AG09309 (cell line): ENCODE measurements at places on chromosomes 2 and 18.

- no peak for DNase-seq
Measured at GRCh38 chr2:145114726-145115125, 594.8 kb upstream of the ZEB2 start.

DNA sequence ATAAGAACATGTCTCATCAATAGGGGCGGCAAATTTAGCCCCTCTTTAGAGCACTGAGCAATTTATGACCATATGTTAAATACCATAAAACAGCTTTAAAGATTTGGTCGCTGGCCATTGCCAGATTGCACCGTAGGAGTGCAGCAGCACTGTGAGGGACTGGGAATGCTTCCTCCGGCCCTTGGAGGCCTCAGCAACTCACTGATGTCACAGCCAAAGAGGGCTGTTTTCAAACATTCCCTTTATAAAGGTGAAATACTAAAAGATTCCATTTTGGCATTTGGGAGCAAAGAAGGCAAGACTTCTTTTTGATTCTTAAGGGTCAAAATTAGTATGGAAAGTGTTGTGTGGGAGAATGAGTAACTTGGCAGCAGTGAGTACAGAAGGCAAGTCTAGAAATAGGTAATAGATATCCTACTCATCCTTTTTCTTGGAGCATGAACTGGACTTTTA lies 63.7 kb downstream of the BABAM2 start:
- no peak for DNase-seq

DNA sequence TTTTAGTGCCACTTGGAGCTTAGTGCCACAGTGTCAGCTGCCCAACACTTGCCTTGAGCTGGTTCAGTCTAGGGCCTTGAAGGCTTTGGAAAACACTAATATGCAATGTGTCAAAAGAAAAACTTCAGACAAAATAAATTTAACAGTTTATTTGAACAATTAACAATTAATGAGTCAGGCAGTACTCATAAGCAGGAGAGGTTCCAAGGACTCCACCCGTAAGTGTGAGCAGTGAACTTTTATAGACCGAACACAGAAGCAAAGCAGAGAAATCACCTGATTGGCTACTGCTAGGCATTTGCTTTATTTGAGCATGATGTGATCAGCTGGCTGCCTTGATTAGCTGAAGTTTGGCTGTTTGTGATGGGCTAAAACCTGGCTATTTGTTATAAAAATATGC lies 49.5 kb upstream of the TBC1D8 start:
- DNase-seq, result no peak

GRCh38 chr2:28268386-28268785 lies 124.3 kb upstream of the FOSL2 start:
- no peak for DNase-seq

GRCh38 chr2:96157649-96158553 lies 12.7 kb upstream of the DUSP2 start:
- DNase-seq, result no peak

GRCh38 chr2:159208438-159208837 lies 78.1 kb downstream of the WDSUB1 start:
- DNase-seq, result no peak

DNA sequence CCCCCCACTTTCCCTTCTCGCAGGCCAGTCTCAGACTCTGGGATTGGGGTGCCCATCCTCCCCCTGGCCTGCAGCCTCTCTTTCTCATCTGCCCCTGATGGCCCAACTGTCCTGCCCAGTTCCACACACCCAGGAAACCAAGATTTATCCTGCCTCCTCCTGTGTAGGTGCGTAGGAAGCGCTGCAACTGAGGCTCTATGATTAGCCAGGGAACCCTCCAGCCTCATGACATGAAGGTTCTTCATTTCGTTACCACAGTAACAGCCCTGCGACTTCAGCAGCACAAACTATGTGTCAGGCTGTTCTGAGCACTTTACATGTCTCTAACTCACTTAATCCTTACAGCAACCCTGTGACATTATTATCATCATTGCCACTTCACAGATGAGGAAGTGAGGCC lies 305.9 kb downstream of the CELF4 start:
- DNase-seq, result no peak

DNA sequence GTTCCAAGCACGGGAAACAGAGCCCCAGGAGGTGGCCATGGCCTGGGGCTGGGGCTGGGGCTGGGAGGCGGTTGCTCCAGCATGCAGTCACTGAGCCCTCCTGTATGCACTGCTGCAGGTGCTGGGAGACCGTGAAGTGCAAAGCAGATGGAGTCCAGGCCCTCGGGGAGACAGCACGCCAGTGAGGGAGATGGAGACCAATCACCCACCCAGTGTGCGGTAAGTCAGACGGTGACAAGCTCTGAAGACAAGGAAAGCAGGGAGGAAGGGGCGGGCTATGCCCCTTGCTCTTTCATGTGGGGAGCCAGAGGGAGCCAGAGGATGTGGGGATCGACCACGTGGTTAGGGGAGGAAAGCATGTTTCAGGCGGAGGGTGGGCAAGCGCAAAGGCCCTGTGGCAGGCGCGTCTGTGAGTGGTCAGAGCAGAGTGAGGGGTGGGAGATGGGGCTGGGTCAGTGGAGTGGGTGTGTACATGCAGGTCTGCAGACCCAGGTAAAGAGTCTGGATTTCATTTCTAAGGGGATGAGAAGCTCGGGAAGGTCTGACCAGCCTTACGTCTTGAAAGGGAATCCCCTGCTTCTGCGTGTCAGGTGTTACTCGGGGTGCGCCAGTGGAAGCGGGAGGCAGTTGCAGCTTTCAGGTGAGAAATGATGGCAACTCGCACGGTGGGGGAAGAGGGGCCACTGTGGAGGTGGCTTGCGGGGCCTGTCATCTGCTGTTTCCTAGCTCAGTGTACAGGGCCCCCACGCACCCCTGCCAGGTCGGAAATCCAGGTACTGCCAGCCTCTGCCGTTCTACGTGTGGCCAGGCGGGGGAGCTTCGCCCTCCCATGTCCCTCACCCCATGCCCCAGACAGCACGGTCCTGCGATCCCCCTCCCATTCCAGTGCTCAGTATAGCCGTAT lies 19.4 kb downstream of the RRM2 start:
- no peak for DNase-seq

DNA sequence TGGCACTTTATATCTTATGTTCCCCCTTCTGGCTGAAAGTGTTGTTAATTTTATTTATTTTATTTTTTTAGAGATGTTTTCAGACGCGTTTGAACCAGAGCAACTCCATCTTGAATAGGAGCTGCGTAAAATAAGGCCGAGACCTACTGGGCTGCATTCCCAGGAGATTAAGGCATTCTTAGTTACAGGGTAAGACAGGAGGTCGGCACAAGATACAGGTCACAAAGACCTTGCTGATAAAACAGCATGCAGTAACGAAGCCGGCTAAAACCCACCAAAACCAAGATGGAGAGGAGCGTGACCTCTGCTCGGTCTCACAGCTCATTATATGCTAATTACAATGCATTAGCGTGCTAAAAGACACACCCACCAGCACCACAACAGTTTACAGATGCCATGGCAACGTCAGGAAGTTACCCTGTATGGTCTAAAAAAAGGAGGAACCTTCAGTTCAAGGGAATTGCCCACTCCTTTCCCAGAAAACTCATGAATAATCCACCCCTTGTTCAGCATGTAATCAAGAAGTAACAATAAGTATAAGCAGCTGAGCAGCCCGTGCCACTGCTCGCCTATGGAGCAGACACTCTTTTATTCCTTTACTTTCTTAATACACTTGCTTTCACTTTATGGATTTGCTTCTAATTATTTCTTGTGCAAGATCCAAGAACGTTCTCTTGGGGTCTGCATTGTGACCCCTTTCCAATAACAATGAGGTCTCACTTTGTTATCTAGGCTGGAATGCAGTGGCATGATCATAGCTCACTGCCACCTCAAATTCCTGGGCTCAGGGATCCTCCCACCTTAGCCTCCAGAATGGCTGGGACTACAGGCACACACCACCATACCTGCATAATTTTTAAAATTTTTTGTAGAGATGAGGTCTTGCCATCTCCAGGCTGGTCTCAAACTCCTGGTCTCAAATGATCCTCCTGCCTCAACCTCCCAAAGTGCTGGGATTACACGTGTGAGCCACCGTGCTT lies 55.9 kb downstream of the CACNB4 start:
- no peak for DNase-seq

DNA sequence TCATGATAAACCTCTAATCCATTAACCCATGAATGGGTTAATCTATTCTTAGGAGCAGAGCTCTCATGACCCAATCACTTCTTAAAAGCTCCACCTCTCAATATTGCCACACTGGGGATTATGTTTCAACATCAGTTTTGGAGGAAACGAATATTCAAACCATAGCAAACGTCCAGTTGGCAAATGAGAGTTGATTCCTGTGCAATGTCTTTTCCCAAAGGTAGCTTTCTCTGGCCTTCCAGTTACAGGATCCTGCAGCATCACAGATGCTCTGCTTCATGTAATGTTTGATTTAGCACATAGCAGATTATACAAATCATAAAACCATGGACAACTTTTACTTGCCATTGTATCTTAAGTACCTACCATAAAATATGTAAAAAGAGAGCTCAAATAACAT lies 481.0 kb downstream of the TNS1 start:
- DNase-seq, result no peak

- DNase-seq, result no peak
Measured at GRCh38 chr2:10764896-10765295, 43.5 kb downstream of the ATP6V1C2 start.
